Activated CD4-positive, alpha-beta T cell treated with anti-CD3 and anti-CD28 coated beads for 24 hours (primary cell): ENCODE measurements at places on chromosomes 1 and 21.

GRCh38 chr1:198773030-198773429, 134.2 kb downstream of the PTPRC start:
- DNase-seq = no peak

- no peak for DNase-seq
These were observed 34.1 kb downstream of the EGLN1 start for GRCh38 chr1:231387770-231388669.

DNA sequence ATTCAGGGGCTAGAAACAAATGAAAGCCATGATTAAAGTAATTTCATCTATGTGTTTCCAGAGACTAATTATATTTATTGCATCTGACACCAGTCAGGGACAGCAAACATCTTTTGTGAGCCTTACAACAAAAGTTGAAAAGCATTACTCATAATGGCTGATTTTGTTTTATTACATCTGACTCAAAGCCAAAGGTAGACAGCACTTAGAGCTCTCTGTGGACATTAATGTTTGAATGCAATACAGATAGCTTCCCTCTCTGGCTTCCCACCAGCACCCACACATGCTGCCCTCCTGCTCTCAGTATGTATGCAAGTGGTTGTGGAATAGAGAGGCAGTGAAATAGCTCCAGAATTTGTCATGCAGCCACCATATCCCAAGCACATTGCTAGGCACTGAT, 198.7 kb downstream of the SETD4 start:
- DNase-seq = no peak

GRCh38 chr21:26800970-26801431, 44.2 kb downstream of the ADAMTS1 start:
- no peak for DNase-seq
